ENCODE measurements at places on chromosomes 6 and 20.

DNA sequence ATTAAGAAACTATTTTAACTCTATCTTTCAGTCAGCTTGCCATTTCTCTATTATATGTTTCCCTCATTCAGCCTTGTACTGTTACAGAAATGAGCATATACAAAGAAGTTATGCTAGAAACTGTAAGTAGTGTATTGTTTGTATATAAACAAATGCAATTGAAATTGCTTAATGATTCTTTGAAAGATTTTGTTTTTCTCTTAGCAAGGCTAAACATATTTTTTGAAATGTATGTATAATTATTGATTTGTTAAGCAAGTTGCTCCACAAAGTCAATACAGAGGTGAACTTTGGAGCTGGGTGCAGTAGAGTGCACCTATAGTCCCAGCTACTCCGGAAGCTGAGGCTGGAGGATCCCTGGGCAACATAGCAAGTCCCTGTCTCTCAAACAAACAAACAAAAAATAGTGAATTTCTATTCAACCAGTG lies 253.6 kb downstream of the RNGTT start:
- DNase-seq = no peak

DNA sequence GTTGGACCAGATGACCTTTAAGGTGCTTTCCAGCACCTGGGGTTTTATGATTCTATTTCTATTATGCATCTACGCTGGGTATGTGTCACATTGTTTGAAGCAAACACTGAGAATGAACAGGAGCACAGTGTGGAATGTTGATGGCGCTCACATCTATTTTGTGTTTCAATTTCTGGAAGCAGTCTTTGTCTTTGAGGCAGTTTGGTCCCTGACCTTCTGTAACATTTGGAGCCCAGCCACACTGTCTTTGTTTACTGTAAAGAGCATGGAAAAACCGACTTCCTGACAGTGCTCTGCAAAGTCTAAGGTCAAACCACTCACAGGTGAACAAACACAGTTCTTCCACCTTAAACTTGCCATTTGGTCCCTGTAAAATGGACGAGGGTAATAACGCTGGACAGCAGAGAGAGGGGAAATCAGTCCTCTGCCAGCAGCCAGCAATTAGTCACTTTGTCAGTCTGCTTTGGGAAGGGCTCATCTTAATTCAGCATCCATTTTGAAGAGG lies 155.5 kb downstream of the PRL start:
- DNase-seq = peak; percentile 45

- no peak for DNase-seq
Observed at GRCh38 chr6:49676671-49677281, 36.6 kb downstream of the CRISP2 start.

DNA sequence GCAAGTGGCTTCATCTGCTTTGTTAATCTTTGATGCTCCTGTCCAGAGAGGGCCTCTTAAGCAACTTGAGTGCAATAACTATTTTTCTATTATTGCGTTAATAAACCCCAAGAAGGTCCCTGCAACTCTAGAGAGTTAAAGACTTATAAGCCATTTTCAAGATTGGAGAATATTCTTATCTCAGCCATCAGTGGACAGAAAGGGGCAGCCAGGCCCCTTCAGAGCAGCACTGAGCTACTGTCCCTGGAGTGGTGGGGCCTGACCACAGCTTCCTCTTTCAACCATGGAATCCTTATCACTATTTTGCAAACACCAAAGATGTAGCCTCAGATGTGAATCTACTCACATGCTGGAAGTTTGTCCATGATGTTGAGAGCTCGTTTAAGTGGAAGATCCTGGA lies 2.8 kb upstream of the MAS1L start:
- no peak for DNase-seq

- DNase-seq = no peak
Observed at GRCh38 chr20:63033794-63034709, 27.3 kb upstream of the BHLHE23 start.

DNA sequence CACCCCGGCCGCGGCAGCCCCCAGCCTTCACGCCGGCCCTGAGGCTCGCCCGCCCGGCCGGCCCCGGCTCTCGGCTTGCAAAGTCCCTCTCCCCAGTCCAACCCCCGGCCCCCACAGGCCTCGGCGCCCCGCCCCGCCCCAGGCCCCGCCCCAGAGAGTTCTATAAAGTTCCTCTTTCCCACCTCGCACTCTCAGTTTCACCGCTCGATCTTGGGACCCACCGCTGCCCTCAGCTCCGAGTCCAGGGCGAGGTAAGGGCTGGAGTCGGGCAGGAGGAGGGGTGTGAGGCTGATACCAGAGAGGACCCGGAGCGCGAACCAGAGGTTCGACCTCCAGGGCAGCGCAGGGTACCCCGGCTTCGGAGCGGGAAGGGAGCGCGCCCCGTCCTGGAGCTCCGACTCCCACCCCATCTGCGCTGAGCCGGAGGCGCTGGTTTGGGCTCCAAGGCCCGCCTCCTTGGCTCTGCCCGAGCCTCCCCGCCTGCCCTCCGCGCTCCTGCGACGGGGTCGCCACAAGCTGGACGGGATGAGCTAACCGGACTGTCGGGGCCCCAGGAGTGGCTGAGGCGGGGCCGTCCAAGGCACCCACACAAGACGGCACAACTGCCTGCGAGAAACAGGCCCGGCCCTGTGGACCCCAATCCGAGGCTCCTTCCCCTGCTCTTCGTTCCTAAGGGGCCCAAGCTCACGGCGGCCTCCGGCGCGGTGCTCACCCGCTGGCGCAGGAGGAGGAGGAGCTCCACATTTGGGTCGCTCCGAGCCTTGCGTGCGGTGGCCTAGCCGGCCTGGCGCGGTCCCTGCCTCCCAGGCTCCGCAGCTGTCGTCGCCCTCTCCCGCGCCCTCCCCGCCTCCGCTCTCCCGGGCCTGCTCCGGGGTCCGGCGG lies at the start of gene IRF4:
Gene IRF4 (plus strand): TSS at position 194 of the 882 bp plus-strand sequence. CDS start 1,401 bp downstream, outside the sequence.
- no peak for DNase-seq

GRCh38 chr20:2172305-2173175 lies 70.9 kb downstream of the STK35 start:
- peak; percentile 66 for DNase-seq

GRCh38 chr6:126300126-126300525 lies 39.8 kb upstream of the CENPW start:
- no peak for DNase-seq
